ENCODE measurements at places on chromosomes 11 and 22.
A peak's percentile ranks its signal among the peaks of the same experiment; 100 is the strongest.

- DNase-seq: no peak
Measured at GRCh38 chr22:48746789-48747425, 1080.8 kb downstream of the BRD1 start.

- peak; percentile 71 for DNase-seq
Measured at GRCh38 chr11:123654566-123655081, at the start of gene SCN3B. Gene SCN3B (minus strand): TSS chr11:123654624. CDS start chr11:123653801, 823 bp downstream.

- no peak for DNase-seq
Measured at GRCh38 chr11:85953491-85954143, 98.4 kb downstream of the CCDC83 start.

DNA sequence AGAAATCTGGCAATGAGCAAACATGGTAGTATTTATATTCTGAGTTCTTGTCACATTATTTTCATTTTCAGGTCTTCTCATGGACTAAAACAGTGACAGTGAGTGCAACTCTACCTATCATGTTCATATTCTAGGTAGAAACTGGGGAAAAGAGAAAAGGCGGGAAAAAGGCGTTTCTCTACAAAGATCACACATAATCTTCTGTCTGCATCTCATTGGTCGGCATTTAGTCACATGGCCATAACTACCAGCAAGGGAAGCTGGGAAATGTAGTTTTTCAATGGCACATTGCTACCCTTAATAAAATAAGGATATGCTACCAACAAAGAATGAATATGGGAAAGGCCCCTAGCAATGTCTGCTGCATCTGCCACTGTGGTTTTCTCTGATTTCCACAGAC is 57.6 kb upstream of the B3GAT1 start:
- DNase-seq: peak; percentile 42

DNA sequence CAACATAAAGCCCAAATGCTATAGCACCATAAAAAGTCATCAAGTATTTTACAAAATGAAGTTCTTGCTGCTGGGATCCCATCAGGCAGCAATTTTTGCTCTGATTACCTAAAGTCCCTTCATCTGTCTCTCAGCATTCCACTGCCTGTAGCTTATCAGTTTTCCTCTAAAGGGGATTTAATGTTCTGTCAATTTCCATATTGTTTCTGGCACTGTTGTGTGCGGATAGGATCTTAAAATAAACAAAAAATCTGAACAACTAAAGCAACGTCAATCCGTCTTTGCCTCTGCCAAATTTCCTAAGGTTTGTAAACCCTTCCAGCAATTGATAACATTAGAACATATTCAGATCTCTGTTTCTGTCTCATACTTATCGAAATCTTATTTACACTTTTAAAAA is 1126.3 kb upstream of the RAG2 start:
- DNase-seq: no peak

GRCh38 chr22:20456064-20456721 is 18.6 kb upstream of the SCARF2 start:
- peak; percentile 68 for DNase-seq

DNA sequence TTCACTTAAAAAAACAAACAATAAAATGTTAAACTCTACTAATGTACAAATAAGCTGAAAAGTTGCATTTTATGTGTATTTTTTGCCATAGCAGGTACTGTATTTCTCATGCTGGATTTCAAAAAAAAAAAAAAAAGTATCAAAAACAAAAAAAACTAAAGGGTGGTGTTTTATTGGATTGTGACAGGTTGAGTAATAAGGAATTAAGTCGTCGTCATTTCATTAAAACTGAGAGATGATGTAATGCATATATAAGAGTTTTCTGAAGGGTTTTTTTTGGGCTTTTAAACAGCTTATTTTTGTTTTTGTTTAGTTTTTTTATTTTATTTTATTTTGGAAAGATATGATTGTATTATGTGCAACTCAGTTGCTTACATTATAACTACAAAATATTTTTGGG is 10.9 kb upstream of the ADSL start:
- DNase-seq: no peak

GRCh38 chr11:103676413-103676812 is 360.0 kb upstream of the DDI1 start:
- DNase-seq: no peak

GRCh38 chr22:18147791-18148190 is 2.2 kb upstream of the USP18 start:
- no peak for DNase-seq

DNA sequence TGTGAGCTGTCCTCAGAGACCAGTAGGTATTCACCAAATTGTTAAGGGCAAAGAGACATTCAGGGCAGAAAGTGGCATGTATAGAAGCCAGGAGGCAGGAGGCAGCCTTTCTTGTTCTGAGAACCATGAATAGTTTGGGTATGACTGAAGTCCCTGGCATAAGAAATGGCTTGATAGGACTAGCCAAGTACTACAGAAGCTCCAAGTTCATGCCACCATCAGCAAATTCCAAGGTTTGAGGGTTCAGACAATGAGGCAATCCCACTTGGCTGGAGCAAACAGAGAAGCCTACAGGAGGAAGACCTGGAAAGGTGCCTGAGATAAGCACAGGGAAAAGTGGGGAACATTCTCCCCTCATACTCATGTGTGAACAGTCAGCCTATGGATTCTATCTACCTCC is 25.8 kb downstream of the XRRA1 start:
- DNase-seq: no peak

DNA sequence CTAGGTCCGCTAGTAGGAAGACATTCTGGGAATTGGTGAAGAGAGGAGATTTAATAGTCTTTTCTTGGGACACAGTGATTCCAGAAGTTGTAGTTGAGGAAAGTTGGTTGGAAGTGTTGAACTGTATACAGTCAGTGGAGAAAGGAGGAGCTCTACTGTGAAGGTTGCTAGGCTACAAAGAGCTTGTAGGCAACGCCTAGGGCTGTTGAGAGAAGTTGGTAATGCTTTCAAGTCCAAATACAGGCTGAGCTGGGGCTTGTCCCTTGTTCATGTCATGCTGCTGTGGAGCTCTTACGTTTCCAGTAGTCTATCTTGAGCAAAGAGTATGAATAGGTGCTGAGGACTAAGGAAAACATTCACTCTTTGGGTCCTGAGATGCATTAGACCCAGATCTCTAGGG is 1.1 kb downstream of the TBCEL start:
- DNase-seq: peak; percentile 15

DNA sequence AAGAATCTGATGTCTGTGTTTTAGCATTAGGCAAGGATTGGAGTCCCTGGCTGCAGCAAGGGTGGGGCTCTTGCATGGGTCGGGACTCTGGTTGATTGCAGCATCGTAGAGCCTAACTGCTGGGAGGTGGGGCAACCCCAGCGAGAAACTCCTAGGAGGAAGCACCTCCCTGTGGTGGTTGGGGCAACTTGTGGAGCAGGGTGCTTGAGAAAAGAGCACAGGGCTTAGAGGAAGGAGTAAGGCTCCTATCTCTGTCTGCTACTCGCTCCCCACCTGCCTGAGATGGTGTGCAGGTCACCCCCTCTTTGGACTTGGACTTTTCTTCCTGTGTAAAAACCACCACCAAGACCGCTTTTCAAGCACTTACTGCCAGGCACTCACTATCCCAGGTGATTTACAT is 15.6 kb downstream of the SREBF2 start:
- DNase-seq: no peak

DNA sequence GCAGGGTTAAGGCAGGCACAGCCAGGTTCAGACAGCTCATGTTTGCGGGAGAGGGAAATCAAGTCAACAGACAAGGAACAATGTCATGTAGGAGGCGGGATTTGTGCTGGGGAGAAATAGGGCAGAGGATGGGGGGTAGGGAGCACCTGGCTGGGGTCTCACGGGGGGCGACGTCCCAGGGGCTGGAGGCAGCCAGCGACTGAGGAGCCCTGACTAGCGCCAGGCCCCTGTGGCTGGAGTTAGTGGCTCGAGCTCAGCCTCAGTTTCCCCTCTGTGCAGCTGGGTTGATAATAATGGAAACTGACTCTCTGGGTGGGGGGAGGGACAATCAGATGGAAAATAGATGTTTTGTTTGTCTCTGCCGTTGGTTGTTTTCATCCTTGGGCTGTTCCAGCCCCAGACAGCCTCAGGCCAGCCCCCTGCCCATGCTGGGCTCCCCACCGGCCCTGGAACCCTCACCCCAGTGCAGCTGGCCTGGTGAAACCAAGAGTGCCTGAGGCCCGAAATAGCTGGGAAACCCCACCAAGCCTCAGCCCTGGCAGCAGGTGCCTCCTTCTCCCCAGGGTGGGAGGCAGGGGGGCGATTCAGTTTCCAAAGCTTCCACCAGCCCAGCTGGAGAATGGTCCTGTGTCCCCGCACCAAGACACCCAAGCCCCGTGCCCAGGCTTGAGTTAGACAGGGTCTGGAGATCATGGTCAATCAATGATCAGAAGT is 44.1 kb downstream of the IGLL5 start:
- no peak for DNase-seq

- DNase-seq: no peak
Measured at GRCh38 chr11:12404436-12404835, 27.1 kb downstream of the PARVA start.

DNA sequence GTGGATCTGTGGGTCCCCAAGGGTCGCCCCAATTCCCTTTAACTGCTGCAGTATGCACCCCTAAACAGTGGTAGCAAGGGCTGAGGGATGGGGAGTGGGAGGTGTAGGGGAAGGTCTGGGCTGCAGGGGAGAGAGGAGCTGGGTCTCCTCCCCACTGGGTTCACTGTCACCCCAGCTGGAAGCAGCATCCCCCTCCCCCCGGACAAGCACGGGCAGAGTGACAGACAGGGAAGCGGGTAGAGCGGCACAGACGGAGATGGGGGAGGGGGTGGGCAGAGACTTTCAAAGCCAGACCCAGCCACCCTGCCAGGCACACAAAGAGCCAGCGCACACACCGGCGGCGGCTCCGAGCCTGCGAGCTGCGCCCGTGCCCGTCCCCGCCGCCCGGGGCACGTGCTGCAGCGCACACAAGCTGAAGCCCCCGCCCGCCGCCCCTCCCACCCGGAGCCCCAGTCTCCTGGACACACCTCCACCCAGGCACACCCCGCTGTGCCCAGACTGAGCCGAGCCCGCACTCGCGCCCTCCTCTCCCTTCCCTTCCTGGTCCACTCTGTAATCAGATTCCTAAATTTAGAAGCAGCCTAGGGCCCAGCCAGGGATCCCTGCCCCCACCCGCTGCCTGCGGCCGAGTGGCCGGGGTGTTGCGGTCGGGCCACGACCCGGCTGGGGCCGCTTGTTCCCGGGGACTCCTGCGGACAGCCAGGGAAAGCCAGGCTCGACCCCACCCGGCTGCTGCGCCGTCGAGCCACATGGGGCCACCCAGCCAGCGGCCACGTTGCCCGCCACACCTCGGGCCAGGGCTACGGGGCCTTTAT is 935 bp upstream of the RCOR2 start:
- no peak for DNase-seq

- no peak for DNase-seq
Measured at GRCh38 chr11:16160146-16160545, 196.2 kb downstream of the SOX6 start.

GRCh38 chr11:112835591-112836255 is 125.5 kb upstream of the NCAM1 start:
- DNase-seq: no peak

- DNase-seq: no peak
Measured at GRCh38 chr22:32827049-32827602, 25.6 kb downstream of the TIMP3 start.

DNA sequence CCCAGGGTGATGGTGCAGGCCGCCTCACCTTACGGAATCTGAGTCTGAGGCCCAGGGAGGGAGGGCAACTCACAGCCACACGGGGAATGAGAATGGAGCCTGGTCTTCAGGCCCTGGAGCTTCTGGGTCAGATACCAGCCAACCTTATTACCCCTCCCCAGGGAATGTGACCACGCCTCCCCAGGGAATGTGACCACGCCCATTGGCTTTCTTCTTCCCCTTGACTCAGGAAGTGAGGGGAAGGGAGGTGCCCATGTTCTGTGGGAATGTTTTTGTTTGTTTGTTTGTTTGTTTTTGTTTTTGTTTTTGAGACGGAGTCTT is 57.5 kb upstream of the RBFOX2 start:
- DNase-seq: no peak

- no peak for DNase-seq
Measured at GRCh38 chr11:68122936-68123539, 1.9 kb upstream of the CHKA start.

- no peak for DNase-seq
Measured at GRCh38 chr11:129184581-129184980, 7.5 kb downstream of the ARHGAP32 start.

DNA sequence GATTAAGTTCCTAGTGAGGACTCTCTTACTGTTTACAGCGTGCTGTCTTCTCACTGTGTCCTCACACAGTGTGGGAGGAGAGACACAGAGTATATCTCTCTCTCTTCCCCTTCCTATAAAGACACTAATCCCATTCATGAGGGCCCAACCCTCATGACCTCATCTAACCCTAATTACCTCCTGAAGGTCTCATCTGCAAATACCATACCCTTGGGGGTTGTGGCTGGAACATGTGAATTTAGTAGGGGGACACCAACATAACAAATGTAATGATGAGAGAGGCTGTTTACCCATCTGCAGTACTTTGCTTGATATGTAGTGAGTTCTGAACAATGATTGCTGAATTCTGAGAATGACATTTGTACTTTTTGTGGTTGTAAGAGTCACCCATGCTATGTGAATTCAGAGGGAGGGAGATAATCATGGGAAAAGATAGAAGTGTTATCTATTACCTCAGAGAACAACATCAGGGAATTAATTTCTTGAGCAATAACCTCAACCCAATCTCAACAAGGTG is 4.9 kb upstream of the OR52W1 start:
- DNase-seq: no peak

- no peak for DNase-seq
Measured at GRCh38 chr22:25806579-25806978, 64.6 kb downstream of the MYO18B start.

- DNase-seq: peak; percentile 50
Measured at GRCh38 chr22:50058906-50059880, 1.1 kb upstream of the TTLL8 start.

- no peak for DNase-seq
Measured at GRCh38 chr11:119977881-119978280, 160.0 kb downstream of the TRIM29 start.

DNA sequence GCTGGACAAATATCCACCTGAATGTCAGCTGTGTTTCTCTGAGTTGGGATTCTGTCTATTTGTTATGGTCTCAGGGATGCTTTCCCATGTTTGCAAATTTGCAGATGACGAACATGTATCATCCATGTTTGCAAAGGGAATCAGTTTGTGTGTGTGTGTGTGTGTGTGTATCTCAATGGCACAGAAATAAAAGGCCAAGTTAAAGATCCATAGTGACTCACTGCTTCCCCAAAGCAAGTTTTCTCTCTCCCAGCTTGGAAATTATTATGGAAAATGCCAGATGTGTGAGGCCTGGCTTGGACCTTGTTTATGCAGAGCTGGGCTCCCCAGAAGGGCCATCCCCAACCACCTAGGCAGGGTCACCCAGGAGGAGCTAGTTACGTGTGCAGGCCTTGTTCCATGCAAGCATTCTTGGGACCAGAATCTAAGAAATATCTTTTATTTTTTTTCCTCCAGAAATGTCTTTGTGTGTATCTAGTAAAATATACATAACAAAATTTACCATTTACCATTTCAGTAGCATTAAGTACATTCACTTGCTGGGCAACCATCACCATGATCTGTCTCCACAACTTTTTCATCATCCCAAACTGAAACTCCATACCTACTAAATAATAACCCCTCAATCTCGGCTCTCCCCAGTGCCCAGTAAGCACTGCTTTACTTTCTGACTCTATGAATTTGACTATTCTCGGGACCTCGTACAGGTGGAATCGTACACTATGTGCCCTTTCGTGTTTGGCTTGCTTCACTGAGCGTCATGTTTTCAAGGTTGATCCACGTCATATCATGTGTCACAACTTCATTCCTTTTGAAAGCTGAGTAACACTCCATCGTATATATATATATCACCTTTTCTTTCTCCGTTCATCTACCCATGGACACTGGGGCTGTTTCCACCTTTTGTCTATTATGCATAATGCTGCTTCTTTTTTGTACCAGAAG is 56.6 kb upstream of the WNT7B start:
- DNase-seq: no peak

GRCh38 chr22:20015971-20016733 is 471 bp downstream of the ARVCF start:
- DNase-seq: no peak
